ENCODE measurements at places on chromosomes 2 and 18.

GRCh38 chr2:72115110-72116080 is 32.3 kb downstream of the CYP26B1 start:
- DNase-seq, result peak; percentile 98

DNA sequence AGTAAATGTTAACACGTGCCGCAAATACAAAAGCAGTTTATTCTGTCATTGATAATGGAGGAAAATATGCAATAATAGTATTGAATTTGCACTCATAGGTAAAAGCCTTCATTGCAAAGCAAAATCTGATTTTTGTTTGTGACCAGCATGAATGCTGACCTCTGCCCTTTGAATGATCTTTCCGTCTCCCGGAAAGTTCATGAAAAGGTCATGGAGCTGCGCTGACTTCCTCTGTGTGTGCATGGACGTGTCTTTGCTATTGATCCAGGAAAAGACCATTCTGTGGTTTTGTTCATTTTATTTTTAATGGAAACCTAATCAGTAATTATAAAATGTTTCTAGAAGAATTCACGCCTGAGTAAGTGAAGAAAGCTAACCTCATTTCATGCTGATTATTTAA is 320.0 kb downstream of the MTX2 start:
- DNase-seq, result no peak

DNA sequence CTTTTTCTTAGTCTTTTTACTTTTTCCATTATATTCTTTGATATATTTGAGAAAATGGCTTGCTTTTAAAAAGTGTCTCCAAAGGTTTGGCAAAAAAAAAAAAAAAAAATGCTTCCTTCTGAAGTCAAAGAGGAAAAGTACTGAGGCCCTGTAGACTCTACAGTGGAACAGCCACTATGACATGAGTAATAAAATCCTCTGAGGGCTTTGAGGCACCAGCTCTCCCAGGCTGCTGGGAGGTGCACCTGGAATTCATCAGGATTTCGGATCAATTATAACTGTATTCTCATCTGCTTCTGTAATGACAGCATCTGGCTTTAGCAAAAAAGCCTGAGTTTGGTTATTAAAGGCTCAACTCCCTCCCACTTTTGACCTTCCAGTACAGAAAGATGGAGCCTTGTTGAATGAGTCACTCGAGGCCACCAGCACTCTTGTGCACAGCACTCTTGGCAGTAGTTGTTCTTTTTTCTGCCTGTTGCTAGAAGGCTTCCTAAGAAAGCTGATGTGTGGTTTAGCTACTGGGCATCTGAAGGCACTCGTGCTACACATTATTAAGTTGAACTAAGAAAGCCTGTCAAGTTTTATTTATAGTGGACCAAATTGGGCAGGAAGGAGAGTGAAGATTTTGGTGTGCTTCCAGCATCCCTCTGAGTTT is 131.3 kb downstream of the PRPF40A start:
- DNase-seq, result no peak

DNA sequence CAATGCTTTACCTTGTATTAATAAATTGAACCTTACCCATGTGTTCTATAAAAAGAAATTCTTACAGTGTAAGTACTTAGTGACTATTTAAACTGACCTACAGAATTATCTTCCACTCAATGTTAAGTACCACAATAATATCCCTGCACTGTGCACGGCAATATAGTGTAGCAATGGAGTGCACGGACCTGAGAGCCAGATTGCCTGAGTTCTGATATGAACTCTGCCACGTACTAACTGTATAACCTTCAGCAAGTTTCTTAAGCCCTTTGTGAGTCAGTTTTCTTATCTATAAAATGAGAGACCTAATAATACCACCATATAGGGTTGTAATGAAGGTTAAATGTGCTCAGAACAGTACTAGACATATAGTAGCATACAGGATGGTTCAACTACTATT is 66.2 kb downstream of the GPR39 start:
- DNase-seq, result no peak

DNA sequence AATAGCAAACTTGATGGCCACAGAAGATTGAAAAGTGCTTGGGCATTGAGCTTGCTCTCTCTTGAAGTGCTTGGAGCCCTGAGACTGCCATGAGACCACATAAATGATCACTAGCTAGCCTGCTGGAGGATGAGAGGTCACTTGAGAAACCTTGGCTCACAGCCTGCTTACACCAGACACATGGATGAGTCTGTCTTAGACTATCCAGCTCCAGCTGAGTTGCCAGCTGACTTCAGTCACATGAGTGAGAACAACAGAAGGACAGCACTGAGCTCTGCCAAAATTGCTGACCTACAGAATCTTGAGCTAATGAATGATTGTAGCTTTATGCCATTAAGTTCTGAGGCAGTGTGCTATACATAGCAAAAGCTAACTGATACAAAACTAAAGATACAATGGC is 18.1 kb downstream of the NABP1 start:
- DNase-seq, result peak; percentile 73

DNA sequence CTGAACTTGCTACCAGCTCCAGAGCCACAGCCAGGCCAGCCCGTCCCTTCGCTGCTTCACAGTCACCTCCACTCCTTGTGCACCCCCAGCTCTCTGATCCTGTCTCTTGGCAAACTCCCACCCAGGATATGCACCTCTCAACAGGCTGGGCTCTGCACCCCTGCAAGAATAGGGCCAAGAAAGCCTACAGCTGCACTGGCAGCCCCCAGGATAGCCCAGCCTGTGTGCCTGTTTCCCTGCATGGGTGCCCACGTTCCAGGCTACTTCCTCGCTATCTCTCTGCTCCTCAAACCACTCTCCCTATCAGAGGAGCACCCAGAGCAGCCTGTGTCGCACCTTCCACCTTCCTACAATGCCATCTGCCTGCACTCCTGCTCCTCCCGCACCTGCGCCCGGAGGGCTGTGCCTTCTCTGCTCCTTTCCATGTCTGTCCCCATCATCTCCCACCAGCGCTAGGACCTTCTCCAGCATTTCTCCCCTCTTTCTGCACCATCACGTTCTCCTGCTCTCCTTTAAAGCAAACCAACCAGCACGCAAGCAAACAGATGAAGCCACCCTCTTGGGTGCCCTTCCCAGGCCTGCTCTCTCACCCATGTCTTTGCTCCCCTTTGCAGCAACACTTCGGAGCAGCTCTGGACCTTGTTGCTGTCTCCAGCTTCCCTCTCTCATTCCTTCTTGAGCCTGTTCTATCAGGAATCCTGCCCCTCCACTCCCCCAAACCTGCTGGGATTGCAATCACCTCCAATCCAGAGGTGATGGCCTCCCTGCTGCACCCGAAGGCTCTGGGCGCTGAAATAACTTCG is 313.2 kb upstream of the HS6ST1 start:
- DNase-seq, result no peak

- no peak for DNase-seq
These were observed 134.1 kb upstream of the LGALSL start for GRCh38 chr2:64319896-64320295.

GRCh38 chr2:46050027-46050426 is 247.2 kb upstream of the EPAS1 start:
- DNase-seq, result no peak

- no peak for DNase-seq
These were observed 42.3 kb downstream of the SPRED2 start for GRCh38 chr2:65390134-65390533.

All from foreskin keratinocyte (primary cell).